ENCODE measurements at places on chromosomes 1 and 21.

GRCh38 chr1:227728892-227729143 is 6.3 kb downstream of the JMJD4 start:
- DNase-seq = no peak

GRCh38 chr1:227712648-227713047 is 22.5 kb downstream of the JMJD4 start:
- no peak for DNase-seq

- no peak for DNase-seq
These were observed 3.3 kb downstream of the KPNA6 start for GRCh38 chr1:32111040-32111623.

DNA sequence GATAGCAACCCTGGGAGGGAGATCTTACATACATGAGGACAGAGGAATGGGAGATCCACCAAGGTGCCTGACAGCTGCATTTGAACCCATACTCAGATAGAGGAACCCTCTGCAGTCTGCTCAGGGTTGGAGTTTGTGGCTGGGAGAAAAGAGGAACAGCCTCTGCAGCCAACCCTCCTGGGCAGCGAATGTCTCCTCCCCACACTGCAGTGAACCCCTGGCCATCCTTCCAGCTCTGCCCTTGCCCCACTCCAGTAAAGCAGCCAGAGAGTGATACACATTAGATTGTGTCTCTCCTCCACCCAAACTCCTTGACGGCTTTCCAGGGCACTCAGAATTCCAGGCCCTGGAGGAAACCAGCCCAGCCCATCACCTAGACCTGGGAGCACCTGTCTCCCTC is 137.7 kb downstream of the RUNX1 start:
- no peak for DNase-seq

DNA sequence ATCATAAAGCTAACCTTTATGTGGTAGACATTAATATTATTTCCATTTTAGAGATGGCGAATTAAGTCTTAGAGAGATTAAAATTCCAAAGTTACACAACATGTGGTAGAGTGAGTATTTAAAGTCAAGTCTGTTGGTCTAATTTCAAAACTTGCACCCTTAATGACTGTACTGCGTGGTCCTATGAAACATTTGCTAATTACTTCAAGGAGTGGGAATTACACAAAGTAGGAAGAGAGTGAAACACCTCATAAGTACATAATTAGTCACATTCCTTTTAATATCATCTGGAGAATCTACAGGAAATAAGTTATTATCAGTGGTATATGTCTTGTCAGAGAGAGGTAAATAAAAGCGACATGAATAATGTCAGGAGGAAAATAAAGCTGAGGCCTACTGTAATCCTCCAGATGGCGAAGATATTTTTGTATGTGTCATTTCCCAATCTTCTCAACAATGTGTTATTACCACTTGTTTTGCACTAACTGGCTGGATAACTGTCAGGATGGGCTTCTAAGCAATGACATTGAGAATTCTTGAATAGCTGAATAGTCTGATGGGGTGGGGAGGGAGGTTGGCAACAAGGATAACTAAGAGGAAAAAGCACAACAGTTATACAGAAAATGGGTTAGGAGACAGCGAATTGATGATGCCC is 95.5 kb downstream of the TNFSF18 start:
- no peak for DNase-seq

- no peak for DNase-seq
These were observed 262.5 kb downstream of the NPHP4 start for GRCh38 chr1:5729636-5730145.

DNA sequence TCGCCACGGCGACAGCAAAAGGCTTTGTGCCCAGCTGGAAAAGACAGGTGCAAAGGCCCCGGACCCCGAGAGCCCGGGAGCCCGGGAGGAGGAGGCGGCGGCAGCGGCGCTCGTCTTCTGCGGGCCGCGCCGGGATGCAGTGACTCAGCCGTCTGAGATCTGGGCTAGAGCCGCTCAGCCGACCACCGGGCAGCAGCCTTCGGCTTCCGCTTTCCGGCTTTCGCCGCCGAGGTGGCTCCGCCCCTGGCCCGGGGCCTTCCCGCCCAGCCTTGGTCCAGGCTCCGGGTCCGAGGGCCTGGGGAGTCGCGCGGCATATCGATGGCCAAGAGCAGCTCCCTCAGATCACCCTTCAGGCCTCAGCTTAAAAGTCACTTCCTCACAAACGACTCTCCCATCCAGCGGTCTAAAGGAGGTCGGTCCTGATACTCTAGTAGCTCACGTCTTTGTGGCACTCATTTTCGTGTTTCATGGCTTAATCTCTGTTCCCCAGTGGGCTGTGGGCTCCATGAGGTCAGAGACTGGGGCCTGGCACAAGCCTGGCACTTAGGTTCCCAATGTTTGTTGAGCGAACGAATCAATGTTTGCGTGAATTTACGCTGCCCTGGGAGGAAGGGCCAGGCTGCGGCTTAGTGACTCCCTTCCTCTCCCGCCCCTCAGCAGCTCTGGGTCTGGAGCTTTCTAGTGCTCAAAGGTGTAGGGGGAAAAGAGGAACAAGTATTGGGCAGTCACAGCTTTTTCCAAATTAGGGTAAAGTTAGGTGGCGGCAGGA is at the start of gene PHTF1:
PHTF1 (minus strand) TSS at position 154 of the 769 bp plus-strand sequence. CDS start 783 bp downstream, outside the sequence.
- peak; percentile 47 for DNase-seq

GRCh38 chr1:229896861-229897260 is 170.2 kb upstream of the GALNT2 start:
- DNase-seq = no peak

GRCh38 chr1:59393211-59394180 is 96.6 kb downstream of the FGGY start:
- DNase-seq = no peak

DNA sequence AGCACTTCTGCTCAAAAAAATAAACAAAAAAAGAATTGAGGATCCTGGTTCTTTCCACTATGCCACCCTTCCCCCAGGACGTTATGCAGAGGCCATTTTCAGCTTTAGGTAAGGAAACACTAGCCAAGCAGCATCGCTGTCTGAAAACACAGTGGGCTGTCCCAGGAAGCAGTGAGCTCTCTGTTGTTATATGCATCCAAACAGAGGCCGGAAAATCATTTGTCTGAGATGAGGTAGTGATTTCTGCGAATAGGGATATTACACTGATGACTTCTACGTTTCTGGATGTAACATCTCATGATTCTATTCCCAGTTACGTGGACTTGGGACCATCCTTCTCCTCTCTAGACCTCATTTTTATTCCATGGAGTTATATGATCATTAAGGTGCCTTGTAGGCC is 137.2 kb downstream of the OMA1 start:
- DNase-seq = no peak

DNA sequence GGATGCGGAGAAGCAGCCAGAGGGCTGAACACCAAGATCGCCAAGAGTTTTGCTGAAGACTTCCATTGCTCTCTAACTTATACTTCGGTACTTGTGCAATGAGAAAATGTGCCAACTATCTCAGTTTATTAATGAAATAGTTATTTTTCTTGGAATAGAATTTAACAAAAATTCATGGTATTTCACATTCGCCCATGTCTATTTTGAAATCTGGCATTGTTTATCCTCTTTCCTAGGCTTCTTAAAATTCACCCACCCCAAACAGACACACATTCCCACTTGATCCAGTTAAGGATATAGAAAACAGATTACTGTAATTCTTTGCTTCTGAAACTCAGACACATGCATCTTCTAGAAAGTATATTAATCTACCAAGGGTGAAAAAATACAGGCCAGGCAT is 56.3 kb upstream of the ADAMTS5 start:
- DNase-seq = no peak

DNA sequence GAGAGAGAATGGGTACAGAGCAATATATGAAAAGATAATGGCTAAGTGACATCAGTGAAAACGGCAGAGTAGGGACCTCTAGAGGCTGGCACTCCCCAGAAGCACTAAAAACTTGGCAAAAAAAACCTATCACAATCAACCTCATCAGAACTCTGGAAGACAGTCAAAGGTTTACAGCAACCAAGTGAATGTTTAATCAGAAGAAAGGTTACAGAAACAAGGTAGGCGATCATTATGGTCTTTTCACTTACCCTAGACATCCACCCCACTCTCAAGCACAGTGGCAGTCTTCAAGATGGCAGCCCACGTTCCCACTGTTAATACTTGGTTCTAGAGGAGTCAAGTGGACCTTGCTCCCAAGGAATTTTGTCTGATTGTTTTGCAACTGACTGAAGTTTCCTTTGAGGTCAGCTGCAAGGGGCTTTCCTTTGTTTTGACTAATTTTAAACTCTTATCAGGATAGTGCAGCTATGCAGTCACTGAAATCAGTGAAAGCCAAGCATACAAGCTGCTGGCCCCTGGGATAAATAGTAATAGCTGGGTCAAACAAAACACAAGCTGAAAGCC is 7.2 kb downstream of the KIFAP3 start:
- no peak for DNase-seq

DNA sequence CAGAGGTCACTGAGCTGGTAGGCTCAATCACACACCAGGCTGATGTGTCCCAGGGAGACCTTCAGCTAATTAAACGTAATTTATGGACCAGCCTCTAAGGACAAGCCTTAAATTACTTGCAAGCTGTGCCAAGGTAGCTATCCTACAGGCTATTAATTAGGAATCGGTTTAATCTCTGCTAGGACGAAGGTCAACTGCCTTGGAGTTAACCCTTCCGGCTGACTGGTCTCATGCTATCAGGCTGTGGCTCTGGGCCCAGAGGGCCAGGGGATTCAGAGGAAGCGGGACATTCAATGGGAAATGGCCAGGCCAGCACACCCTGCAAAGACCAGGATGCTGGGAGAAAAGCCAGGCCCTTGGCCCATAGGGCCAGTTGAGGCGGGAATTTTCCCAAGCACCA is 19.0 kb downstream of the DHRS3 start:
- no peak for DNase-seq

DNA sequence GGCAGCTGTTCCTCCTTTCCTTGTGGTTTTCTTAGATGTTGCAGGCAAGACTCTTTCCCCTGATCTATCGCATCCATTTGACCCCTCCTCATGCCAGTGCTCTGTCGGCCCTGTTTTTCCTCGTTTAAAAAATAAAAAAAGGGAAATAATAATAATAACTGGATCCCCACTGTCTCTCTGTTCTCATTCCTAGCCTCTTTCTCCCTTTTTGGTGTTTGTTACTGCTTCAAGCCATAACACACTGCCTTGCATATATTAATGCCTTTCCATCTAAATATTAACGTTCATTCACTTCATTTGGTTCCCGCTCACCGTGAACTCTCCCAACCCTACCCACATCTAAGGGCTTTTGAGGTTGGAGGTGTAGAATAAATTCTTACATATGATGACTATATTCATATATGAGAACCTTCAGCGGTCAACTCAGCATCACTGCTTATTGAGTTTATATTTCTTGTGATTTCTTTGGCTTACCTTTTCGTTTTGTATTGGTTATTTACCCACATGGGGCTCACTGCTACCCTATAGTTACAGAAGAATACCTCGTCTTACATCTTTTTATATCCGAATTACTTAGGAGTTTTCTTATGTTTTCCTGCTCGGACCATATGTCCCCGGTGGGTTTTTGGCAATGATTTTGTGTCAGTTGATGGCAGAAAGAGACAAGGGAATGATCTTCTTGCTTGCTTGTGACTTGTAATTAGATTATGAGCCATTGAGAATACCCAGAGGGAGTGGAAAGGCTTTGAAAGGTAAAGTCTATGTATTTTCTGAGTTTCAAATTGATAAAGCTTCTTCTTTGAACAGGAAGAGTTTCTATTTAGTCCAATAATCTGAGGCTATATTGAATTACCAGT is 805 bp downstream of the ATG4C start:
- DNase-seq = no peak

- no peak for DNase-seq
These were observed 73.5 kb upstream of the PDC start for GRCh38 chr1:186534401-186534800.

DNA sequence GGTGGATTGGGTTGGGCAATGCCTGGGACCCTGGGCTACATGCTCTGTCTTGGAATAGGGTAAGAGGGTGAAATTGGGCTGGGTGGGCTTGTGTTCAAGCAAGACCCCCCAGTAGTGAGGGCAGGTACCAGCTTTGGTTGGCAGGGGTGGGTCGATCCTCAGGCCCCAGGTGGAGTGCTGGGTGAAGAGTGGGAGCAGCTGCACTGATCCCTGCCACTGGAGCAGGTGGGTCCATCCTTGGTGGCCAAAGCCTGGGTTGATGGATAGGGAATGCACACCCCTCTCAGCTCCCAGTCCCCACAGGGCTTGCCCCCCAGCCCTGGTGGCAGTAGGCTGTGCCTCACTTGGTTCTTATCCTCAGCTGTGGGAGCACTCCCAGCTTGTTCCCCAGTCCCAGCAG is 135.2 kb downstream of the PCBP3 start:
- DNase-seq = no peak

- no peak for DNase-seq
These were observed 397.7 kb upstream of the POU3F1 start for GRCh38 chr1:38444311-38444710.

GRCh38 chr1:107863342-107863741 is 101.6 kb downstream of the VAV3 start:
- DNase-seq = no peak

- DNase-seq = no peak
These were observed 37.6 kb downstream of the ALG6 start for GRCh38 chr1:63405021-63405420.

- DNase-seq = no peak
These were observed 90.8 kb upstream of the SLC25A33 start for GRCh38 chr1:9448132-9449109.

- no peak for DNase-seq
These were observed 510.0 kb downstream of the USP25 start for GRCh38 chr21:16239659-16240265.

GRCh38 chr1:153340356-153340755 is 8.3 kb downstream of the PGLYRP4 start:
- DNase-seq = no peak

GRCh38 chr21:31326522-31327242 is 17.4 kb downstream of the TIAM1 start:
- DNase-seq = peak; percentile 65

GRCh38 chr1:228317411-228317828 is 89.2 kb downstream of the TRIM11 start:
- no peak for DNase-seq

DNA sequence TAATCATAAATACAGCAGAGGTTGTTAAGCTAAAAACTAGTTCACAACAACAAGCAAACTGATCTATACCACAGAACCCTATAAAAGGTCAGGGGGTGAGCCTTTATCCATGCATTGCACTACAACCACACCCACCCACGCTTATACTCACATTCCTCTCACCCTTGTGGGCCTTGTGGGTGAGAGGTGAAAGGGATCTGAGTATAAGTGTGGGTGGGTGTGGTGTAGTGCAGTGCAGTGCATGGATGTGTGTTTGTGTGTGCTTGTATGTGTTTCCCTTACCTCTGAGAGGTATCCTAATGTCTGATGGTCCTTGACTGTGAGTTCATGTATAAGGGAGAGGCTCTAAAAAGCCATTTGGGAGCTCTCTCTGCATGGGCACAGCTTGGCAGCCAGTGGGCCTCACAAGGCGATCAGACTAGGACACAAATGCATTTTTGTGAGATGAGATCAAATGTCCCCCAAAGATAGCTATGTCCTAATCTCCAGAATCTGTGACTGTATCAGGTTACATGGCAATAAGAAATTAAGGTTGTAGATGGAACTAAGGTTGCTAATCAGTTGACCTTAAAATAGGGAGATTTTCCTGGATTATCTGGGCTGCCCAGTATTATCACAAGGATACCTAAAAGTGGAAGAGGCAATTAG is 95.5 kb upstream of the DPT start:
- DNase-seq = no peak

Measured in activated CD4-positive, alpha-beta T cell treated with anti-CD3 and anti-CD28 coated beads, Interleukin-2, amount 10 ng/mL, durations not matched to agents 7 days and 5 days (primary cell).